Regular cardiac myocyte (primary cell): ENCODE measurements at places on chromosomes 7 and 10. TPM values are rescaled to one million over a fixed set of nuclear protein-coding genes. Genes with fewer than 3 reads are reported as not detected.

IFIT1B gene
- not detected in 2 replicates for total RNA-seq

SLC29A4 gene
- 1.3 and 2.5 TPM in 2 replicates for total RNA-seq

MCM10 gene
- total RNA-seq: 1.4 and 25.5 TPM in 2 replicates

FANK1 gene
- 5.4 and 22.0 TPM in 2 replicates for total RNA-seq
